ENCODE measurements at places on chromosomes 7 and 10.

- no peak for DNase-seq
Measured at GRCh38 chr10:94156453-94156852, 162.7 kb downstream of the PLCE1 start.

DNA sequence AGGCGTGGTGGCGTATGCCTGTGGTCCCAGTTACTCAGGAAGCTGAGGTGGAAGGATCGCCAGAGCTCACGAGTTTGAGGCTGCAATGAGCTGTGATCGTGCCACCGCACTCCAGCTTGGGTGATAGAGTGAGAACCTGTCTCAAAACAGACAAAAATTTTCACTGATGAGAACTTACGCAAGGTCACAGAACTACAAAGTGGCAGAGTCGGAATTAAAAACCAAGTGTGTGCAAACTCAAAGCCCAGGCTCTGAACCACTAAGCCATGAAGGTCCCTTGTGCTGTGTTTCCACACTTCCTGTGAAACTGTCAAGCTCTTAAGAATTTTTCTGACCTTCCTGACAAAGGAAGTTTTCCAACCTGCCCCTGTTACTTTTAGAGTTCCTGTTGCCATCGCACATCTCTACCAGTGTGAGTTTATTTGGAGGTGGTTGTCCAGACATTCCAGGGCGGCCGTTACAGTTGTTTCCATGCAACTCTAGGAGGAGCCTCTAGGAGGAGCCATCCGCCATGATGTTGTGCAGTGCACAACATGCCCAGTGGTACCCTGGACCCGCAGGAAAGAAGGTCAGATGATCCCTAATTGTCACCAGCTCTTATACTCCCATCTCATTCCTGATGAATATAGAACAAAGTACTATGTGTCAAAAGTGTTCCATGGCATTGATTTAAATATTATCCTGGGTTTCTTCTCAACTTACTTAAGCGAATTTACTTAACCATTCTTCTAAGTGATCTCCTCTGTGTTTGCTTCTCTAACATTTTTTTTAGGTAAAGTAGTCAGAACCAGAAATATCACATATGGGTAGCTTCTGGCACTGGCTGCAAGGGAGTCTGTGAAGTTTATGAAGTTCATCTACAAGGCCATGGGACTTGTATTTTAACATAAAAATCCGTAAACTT, 49.0 kb upstream of the LYZL1 start:
- no peak for DNase-seq

- no peak for DNase-seq
Measured at GRCh38 chr10:132170561-132171361, 16.0 kb upstream of the DPYSL4 start.

GRCh38 chr7:131159961-131160361, 167.7 kb upstream of the MKLN1 start:
- DNase-seq: no peak

GRCh38 chr10:112698133-112698817, 251.3 kb downstream of the VTI1A start:
- no peak for DNase-seq

DNA sequence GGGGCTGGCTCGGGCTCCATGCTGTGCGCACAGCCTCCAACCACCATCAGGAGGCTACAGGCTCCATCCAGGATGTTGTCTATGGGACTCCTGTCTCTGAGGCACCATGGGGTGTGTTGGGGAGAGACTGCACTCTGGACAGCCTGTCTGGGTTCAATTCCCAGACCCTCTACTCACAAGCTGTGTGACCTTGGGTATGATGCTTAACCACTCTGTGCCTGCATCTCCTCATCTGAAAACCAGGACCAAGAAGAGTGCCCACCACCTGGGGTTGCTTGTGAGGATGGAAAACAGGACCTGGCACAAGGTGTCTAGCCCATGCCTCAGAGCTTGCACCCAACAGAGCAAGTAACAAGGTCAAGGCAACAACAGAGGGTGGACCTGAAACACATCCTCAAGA, 109.8 kb downstream of the KCNMA1 start:
- DNase-seq: no peak

- no peak for DNase-seq
Measured at GRCh38 chr7:23292623-23293022, 6.5 kb upstream of the MALSU1 start.

- no peak for DNase-seq
Measured at GRCh38 chr7:158019726-158020705, 567.6 kb downstream of the PTPRN2 start.

DNA sequence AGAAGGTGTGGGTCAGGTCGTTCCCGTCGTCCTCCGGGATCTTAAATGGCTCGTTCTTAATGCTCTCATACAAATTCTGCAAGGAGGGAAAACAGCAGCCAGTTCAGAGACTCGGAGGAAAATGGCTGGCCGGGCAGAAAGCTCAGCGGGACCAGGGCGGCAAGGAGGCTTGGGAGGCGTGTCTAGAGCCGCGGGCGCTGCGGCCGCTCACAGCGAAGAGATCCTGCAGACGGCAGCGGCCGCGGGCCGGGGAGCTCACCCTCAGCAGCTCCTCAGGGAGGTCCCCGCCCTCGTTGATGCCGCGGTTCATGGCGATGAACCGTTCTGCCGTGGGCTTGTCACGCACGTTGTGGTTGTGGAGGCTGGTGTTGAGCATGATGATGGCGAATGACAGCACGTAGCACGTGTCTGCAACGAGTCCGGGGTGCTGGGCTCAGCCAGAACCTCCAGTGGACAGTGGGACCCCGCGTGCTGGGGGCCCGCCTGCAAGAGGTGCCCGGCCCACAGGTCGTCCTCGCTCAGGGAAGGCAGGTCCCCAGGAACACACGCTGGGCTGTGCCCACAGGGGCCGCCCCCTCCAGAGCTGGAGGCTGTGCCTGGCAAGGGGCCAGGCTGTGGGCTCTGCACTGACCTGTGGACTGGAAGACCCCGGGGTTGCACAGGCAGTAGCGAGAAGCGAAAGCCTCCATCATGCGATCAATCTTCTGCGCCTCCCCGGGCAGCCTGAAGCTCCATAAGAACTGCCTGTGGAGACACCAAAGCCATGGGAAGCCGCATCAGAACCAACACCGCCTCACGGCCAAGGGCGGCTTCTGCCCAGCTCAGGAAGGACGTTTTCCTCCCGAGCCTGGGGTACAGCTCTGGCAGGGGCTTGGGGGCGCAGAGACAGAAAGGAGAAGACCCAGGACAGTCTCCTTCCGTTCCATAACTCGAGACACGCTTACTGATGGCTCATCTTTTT, 101.6 kb downstream of the CYTH3 start:
- DNase-seq: no peak
